ENCODE measurements at places on chromosomes 7 and 10.

- DNase-seq = no peak
Measured at GRCh38 chr7:5667391-5667790, 114.1 kb downstream of the RNF216 start.

- no peak for DNase-seq
Measured at GRCh38 chr10:74967911-74968666, 141.7 kb downstream of the KAT6B start.

DNA sequence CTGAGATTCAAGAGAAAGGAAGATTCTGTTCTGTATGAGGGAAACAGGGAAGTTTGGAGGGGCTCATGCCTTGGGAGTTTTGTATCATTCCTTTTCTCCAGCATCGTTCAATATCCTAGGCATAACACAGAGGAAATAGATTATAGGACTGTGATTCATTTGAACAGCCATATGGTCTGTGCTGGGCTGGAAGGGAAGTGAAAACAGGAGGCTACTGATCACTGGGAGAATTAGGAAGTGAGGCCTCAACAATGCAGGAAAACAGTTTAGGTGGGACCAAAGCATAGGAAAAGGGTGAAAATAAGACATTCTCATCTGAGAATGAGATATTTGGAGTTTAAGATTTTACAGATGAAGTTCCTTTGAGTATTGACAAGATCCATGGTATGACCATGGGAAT lies 70.7 kb upstream of the MKX start:
- DNase-seq = no peak

DNA sequence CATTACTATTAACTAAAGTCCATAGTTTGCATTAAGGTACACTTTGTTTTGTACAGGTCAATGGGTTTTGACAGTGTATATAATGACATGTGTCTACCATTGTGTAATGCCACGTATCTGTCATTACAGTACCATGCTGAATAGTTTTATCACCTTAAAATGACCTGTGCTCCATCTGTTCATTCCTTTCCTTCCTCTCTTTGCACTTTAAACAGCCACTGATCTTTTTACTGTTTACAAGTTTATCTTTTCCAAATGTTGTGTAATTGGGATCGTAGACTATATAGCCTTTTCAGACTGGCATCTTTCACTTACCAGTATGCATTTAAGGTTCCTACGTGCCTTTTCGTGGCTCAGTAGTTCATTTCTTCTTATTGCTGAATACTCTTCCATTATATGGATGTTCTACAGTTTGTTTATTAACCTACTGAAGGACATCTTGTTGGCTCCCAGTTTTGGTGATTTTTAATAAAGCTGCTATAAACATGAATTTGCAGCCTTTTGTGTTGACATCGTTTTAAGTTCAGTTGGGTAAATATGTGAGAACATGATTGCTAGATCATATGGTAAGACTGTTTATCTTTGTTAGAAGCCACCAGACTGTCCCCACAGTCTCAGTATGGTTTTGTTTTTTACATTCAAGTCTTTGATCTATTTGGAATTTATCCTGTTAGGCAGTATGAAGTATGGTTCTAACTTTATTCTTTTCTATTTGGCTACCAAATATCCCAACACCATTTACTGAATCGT lies 24.7 kb downstream of the STAM start:
- DNase-seq = no peak

GRCh38 chr10:76002262-76002854 lies 570.9 kb downstream of the LRMDA start:
- DNase-seq = no peak

GRCh38 chr7:108224387-108224786 lies 94.2 kb upstream of the LAMB4 start:
- DNase-seq = no peak

DNA sequence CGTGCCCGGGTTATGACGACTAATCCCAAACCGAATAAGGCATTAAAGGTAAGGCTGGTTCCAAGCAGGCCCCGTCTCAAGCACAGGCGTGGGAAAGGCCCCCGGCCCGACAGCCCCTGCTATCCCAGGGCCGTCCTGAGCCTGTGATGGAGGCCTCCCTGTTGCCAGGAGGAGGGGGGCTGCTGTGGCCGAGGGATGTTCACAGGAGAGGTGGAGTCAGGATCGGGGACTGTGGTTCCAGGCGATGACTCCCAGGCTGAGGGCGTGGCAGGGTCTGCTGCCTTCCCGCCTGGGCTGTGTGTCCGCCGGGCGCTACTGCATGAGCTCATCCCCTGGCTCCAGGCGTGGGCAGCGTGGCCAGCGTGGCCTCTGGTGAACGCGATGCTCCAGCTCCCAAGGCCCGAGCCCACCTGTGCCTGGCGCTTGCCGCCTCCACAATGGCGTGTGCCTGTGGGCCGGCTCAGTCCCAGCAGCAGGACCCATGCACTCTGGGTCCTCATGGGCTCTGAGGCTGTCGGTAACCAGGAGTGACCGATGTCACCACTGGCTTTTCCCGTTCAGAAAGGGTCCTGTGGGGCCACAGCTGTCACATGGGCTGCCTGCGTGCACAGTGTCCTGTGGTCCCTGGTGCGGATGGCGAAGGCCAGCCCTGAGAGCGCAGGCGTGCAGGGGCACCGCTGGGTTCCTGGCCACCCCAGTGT lies 8.8 kb downstream of the MAFK start:
- DNase-seq = no peak

DNA sequence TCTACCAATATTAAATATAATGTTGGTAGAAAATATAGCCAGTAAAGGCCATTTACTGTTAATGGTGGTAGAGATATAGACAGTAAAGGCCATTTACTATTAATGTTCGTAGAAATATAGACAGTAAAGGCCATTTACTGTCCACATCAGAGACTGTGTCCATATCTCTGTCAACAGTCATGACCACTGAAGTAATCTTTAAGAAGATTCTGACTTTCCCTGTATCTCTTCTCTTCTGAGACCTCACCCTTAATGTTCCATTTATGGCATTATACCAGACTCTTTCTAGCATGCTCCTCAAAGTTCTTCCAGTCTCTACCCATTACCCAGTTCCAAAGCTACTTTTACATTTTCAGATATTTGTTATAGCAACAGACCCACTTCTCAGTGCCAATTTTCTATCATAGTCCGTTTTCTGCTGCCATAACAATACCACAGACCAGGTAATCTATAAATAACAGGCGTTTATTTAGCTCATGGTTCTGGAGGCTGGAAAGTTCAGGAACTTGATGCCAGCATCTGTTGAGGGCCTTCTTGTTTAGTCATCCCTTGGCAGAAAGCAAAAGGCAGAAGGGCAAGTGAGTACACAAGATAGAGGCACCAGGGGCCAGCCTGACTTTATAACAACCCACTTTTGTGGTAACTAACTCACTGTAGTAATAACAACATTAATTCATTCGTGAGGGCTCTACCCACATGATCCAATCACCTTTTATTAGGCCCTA lies 7.9 kb upstream of the NUDCD3 start:
- DNase-seq = no peak

- DNase-seq = no peak
Measured at GRCh38 chr10:44854693-44855350, 56.3 kb upstream of the TMEM72 start.

DNA sequence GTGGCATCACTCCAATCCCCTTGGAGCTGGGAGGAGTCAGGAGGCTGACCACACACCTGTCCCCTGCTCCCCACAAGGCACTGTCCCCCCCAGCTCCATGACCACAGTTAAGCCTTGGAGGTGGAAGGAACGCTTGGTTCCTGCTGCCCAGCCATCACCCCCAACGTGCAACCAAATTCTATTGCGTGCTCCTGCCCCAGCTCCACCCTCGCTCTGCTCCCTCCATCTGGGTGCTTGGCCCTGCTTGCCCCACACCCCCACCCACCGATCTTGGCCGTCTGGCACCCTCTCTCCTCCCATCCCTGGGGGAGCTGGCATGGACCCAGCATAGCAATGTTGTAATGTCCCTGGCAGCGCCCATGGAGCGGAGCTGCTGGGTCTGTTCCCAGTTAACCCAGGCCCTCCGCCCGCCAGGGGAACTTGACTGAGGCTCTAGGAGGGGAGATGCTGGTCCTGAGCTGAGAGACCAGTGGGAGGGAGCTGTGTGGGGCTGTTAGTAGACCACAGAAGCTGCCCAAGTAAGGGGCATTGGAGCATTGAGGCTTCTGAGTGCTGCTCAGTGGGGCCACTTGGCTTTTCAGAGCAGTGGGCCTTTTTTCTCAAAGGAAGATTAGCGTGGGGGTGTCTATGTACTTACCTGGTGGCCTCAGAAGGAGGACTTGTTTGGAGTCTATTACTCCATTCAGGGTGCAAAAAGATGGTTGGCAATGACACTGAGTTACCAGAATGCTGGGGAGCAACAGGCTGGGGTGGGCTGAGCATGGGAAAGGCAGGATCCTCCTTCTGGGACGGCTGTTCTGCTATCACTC lies 1.1 kb downstream of the EPHB6 start:
- no peak for DNase-seq

- no peak for DNase-seq
Measured at GRCh38 chr7:78055001-78055573, 256.5 kb downstream of the PHTF2 start.

DNA sequence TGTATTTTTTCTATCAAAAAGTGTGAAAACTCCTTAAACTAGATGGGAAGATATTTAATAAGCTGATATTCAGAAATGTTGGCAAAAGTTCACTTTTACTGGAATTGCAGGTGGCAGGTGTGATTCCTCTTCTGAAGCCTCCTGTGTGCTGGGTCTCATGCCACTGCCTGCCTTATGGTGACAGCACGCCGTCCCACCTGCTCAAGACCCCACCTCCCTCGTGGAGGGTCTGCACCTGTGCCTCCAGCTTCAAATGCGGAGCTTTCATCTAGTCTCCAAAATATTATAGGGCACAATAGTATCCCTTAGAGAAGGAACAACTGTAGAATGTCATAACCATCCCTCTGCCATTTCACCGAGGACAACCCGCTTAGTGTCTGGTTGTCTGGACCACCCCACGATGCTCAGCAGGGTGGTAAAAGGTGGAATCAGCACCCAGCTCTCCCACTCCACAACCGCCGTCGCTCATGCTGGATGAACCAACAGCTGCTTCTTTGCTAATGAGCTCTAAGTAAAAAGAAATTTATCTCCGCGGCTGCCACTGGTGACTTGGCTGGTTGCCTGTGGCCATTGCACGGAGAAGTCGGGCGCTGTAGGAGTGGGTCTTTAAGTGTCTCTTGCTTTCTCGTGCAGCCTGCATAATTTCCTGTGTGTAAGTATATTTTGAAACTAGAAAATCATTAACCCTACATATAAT lies 119.3 kb upstream of the TCERG1L start:
- DNase-seq = no peak

- no peak for DNase-seq
Measured at GRCh38 chr10:4834898-4835405, 8.9 kb downstream of the AKR1E2 start.

- no peak for DNase-seq
Measured at GRCh38 chr7:3598854-3599253, 297.8 kb downstream of the SDK1 start.

GRCh38 chr7:23593706-23594105 lies 3.5 kb upstream of the CCDC126 start:
- no peak for DNase-seq

GRCh38 chr7:19107081-19107355 lies 10.4 kb downstream of the TWIST1 start:
- no peak for DNase-seq

DNA sequence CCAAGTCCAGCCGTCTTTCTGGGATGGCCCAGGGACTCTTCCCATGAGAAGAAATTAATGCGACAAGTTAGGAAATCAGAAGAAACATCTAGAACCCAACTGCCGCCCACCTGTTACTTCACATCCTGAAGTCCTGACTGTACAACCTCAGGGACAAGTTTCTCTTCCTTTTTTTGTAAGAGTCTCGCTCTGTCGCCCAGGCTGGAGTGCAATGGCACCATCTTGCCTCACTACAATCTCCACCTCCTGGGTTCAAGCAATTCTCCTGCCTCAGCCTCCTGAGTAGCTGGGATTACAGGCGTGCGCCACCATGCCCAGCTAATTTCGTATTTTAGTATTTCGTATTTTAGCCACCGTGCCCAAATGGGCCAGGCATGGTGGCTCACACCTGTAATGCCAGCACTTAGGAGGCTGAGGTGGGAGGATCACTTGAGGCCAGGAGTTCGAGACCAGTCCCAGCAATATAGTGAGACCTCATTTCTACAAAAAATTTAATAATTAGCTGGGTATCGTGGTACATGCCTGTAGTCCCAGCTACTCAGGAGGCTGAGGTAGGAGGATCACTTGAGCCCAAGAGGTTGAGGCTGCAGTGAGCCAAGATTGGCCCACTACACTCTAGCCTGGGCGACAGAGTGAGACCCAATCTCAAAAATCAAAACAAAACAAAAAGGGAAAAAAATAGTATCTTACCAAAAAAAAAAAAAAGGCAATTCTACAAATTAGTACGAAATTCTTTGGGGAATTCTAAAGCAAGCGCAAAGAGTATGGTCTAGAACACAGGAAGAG lies 20.8 kb downstream of the LAT2 start:
- DNase-seq = no peak

DNA sequence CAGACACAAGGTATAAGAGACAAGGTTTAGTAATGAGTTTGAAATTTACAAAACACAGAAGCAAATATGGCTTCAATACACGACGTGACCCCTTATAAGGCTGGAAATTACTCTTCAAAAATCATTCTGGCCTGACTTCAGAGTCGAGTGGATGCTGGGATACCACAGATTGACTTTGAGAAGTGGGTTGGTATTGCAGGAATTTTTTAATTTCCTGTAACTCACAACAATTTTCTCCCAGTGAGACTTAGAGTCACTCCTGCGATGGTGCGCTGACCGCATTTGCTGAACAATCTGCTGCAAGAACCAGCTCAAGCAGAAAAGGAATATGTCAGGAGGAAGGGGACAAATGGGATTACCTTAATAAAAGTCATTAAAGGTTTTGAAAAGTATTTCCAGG lies 132.1 kb downstream of the EMX2 start:
- no peak for DNase-seq

GRCh38 chr7:55149001-55149400 lies 130.2 kb downstream of the EGFR start:
- DNase-seq = no peak

DNA sequence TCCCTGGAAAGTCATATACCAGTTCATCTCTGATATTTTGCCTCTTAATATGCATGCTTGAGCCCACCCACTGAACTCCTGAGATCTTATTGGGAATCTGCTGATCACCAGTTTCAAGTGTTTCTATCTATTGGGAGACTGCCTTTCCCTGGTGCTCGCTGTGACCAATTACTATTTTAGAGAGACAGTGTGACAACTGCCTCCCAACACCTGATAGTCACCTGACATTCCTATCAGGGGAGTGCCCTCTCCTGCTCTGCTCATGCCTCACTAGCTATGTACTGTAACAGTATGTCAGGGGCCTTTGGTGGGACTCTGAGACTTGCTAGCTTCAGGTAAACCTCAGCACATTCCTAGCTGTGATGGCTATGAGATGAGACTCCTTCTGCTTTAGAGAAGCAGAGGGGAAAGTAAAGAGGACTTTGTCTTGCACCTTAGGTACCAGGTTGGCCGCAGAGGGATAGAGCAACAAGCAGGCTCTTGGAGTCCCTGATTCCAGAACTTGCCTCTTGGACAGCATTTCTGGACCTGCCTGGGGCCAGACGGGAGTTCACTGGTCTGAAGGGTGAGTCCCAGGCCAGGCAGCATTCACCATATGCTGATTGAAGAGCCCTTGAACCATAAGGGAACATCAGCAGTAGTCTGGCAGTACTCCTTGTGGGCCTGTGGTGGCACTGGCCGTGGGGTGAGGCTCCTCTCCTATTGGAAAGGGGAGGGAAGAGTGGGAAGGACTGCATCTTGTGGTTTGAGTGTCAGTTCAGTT lies 34.4 kb upstream of the ARHGAP12 start:
- no peak for DNase-seq

- DNase-seq = no peak
Measured at GRCh38 chr7:102469972-102470825, 5.4 kb downstream of the LRWD1 start.

GRCh38 chr10:122688293-122688989 lies 11.2 kb downstream of the C10orf120 start:
- DNase-seq = no peak

- no peak for DNase-seq
Measured at GRCh38 chr7:145092766-145093165, 256.9 kb upstream of the TPK1 start.

Data from stimulated activated CD8-positive, alpha-beta memory T cell treated with anti-CD3 and anti-CD28 coated beads, Interleukin-4, amount 100 ng/mL, for 4 hours (primary cell).